Hematopoietic multipotent progenitor cell treated with erythropoietin and hydrocortisone succinate and interleukin-3 and kit ligand, for 8 days (in vitro differentiated cells): ENCODE measurements at places on chromosomes 12 and 14.

DNA sequence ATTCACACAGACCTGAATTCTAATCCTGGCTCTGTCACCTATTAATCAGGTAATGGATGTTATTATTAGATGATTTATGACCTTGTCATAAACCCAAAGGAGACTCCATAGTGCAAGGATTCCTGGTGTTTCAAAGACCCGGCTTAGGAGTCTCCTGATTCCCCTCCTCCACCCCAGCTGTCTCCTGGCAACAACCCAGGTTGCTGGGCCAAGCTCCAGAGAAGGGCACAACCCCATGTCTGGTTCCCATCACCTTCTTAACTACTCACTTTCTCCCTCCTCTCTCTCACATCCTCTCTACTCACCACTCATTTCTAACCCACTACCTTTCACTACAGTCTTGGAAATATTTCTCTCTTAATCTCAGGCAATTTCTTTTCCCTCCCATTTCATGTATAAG lies 41.6 kb downstream of the RHOJ start:
- no peak for DNase-seq

DNA sequence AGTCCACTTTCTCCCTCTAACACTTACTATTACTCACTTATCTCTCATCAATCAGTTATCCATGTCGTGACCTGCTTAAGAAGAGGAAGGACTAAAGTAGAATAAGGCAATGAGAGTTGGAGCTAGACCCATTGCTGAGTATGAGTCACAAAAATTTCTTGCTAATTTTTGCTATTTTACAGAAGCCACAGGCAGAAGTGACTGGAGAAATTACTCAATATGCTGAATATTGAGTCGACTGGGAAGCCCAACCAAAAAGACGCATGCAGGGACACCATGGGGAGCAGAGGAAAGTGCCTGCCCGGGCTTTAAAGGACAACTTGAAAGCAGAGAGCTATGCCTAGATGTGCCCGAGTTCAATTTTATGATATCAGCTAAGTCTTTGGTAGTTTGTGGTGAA lies 115.4 kb upstream of the FOXG1 start:
- no peak for DNase-seq

- peak; percentile 41 for DNase-seq
Observed at GRCh38 chr14:71166180-71166837, 259.1 kb downstream of the PCNX1 start.

DNA sequence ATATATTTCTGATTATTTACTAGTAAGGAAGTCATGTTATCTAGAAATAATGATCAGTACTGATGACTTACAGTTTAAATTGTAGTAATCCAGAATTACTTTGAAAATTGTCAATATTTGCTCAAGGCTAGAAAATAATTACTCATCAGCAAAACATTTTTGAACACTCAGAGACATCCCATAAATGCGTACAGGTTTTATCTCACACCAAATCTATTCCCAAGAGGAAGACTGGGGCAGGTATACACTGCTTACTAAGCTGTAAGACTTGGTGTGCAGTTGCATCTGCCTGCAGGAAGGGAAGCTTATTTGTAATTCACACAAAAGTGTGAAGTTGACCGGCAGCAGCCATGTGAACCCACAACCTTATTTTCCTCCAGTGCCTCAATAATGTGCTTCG lies 146.4 kb downstream of the CCER1 start:
- no peak for DNase-seq

GRCh38 chr14:20618271-20618749 lies 23.2 kb downstream of the OR6S1 start:
- DNase-seq = no peak

GRCh38 chr12:49322367-49322707 lies 718 bp upstream of the TROAP start:
- DNase-seq = no peak

- no peak for DNase-seq
Observed at GRCh38 chr12:4330203-4330602, 9.2 kb downstream of the TIGAR start.

DNA sequence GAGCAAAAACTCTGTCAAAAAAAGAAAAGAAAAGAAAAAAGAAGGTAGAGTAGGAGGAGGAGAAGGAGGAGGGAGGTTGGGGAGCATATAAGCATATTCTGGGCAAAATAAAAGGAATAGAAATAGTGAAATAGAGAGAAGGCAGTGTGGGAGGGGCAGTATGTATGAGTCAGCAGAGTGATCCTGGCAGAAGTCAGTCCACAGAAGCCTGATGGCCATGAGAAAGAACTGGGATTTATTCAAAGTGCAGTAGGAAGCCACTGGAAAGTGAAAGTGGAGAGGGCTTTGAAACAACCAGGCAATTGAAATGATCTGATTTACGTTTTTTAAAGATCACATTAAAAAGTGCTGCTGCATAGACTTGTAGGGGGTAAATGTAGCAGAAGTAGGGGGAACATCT lies 368.6 kb upstream of the USP15 start:
- no peak for DNase-seq

- no peak for DNase-seq
Observed at GRCh38 chr12:45326358-45326975, 110.6 kb downstream of the ANO6 start.

- no peak for DNase-seq
Observed at GRCh38 chr12:92134638-92135274, 10.9 kb downstream of the BTG1 start.

GRCh38 chr12:123077298-123078119 lies 73.4 kb downstream of the PITPNM2 start:
- peak; percentile 12 for DNase-seq

GRCh38 chr14:39956372-39956771 lies 524.1 kb upstream of the FBXO33 start:
- DNase-seq = peak; percentile 1

GRCh38 chr12:12069821-12070548 lies 754 bp upstream of the BCL2L14 start:
- DNase-seq = no peak

- DNase-seq = peak; percentile 88
Observed at GRCh38 chr12:124352839-124353238, 57.9 kb downstream of the RFLNA start.

GRCh38 chr12:28235015-28235414 lies 44.8 kb downstream of the CCDC91 start:
- peak; percentile 67 for DNase-seq

- peak; percentile 77 for DNase-seq
Observed at GRCh38 chr12:1117970-1118563, 127.0 kb downstream of the ERC1 start.

GRCh38 chr14:55867719-55868118 lies 250.5 kb upstream of the PELI2 start:
- no peak for DNase-seq

DNA sequence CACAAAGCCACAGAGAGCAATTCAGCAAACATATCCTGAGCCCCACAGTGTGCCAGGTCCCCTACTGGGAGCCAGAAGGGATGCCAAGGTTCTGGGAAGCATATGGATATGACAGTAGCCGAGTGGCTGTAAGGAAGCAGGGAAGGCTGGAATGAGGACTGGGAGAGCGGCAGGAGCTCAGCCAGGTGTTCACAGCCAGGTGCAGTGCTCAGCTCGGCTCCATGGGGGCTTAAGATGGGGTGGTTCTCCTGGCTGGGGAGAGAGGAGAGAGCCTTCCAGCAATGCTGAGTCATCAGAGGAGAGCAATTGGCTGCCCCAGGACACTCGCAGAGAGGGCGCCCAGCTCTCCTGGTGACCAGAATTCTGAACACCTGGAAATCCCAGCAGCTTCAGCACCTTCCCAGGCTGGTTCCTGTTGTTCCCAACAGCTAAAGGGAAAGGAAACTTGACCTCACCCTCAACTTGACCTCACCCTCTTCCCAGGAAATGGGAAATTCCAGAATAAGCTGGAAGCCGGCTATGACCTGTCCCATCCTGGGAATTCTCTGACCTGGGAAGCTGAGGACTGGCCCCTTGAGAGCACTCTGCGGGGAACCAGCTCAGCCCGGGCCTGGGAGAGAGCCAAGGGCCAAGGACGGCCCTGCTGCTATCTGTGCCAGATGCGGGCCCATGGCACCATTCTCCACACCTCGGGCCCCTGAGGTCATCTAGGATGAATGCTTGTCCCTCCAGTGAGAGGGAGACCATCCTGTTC lies 34.6 kb downstream of the SLC6A12 start:
- DNase-seq = peak; percentile 41

- DNase-seq = peak; percentile 4
Observed at GRCh38 chr12:25769082-25769945, 189.2 kb upstream of the RASSF8 start.

GRCh38 chr14:31712244-31713127 lies 151.3 kb downstream of the NUBPL start:
- DNase-seq = no peak

DNA sequence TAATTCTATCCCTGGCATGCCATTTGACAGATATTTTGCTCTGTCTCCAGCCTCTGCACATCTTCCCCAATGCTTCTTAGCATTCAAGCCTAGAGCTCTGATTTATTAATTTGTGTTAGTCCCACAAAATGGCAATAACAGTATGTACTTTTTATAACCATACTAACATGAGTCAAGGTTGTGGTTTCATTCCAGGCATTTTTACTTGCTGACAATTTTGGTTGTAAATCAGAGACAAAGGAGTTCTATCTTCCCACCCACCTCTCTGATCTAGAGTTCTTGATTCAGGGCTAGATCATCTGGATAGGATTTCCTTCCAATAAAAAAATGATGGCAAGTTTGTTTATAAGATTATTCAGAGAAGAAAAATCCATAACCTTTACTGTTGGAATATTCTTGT lies 18.5 kb upstream of the CISTR start:
- no peak for DNase-seq

DNA sequence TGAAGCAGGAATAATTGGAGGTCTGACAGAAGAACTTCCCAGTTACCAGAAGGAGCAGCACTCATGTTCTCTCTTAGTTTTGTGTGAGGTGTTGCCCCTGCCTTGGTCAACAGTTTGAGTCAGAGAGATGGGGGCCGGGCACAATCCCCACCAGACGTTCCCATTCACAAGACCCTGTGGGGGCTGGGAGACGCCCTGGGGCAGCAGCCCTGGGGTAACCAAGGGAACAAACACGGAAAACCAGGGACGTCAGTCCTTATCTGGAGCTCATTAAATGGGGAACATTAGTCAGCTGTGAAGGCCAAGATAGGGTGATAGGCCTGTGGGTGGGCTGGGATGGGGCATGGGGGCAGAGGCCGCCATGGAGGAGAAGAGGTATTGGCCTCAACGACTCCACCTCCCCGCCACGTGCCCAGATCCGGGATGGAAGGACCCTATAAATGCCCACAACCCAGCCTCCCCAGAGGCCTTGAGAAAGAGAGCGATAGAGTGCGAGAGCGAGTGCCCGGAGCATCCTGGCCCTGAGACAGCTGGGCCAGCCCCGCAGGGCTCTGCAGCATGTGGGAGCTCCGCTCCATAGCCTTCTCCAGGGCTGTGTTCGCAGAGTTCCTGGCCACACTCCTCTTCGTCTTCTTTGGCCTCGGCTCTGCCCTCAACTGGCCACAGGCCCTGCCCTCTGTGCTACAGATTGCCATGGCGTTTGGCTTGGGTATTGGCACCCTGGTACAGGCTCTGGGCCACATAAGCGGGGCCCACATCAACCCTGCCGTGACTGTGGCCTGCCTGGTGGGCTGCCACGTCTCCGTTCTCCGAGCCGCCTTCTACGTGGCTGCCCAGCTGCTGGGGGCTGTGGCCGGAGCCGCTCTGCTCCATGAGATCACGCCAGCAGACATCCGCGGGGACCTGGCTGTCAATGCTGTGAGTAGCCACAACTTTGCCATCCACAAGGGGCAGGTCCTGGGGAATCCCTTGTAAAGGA lies at the start of gene AQP2:
Gene AQP2 (plus strand): TSS at position 465 of the 979 bp plus-strand sequence. CDS start 94 bp downstream, at position 559.
- no peak for DNase-seq
